ENCODE measurements at places on chromosomes 2 and 18. TPM values are rescaled to one million over a fixed set of nuclear protein-coding genes. Genes with fewer than 3 reads are reported as not detected.

CERKL gene
- total RNA-seq = not detected

- DNase-seq = no peak
- H3K4me3 ChIP-seq = no peak overlapping the region
- H3K27me3 ChIP-seq = no peaks in the 10 kb centered on the region
- no peaks in the 10 kb centered on the region for H3K4me1 ChIP-seq
- no peak overlapping the region for H3K27ac ChIP-seq
Measured at GRCh38 chr18:74745633-74746403, 148.1 kb downstream of the ZNF407 start.

GRCh38 chr2:75098856-75099255, 100.5 kb downstream of the TACR1 start:
- H3K27me3 ChIP-seq = no peaks in the 10 kb centered on the region
- no peak overlapping the region for H3K4me3 ChIP-seq
- no peaks in the 10 kb centered on the region for H3K4me1 ChIP-seq
- no peaks in the 10 kb centered on the region for H3K36me3 ChIP-seq

DNA sequence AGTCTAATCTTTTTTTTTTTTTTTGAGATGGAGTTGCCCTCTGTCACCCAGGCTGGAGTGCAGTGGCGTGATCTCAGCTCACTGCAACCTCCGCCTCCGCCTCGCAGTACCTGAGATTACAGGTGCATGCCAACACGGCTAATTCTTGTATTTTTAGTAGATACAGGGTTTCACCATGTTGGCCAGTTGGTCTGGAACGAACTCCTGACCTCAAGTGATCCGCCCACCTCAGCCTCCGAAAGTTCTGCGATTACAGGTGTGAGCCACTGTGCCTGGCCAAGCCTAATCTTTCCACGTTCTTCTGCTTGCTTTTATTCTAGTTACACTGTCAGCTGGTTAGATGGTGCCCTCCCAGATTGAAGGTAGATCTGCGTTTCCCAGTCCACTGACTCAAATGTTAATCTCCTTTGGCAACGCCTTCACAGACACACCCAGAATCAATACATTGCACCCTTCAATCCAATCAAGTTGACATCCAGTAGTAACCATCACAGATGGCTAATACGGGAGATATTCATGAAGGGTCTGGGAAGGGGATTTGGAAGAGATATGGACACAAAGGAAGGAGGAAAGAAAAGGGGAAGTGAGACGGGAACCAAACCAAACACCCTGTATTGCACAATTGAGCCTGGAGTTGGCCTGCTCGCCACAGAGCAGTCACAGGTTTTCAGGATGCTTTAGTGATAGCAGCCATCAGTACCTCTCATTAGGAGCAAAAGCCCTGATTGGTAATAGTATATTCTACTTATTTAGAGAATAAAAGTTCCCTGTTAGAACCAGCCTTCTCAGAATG, 229.8 kb downstream of the PIK3C3 start:
- no peaks in the 10 kb centered on the region for H3K27me3 ChIP-seq
- no peak overlapping the region for H3K4me3 ChIP-seq
- H3K36me3 ChIP-seq = no peaks in the 10 kb centered on the region
- DNase-seq = no peak
- H3K27ac ChIP-seq = no peak overlapping the region
- no peaks in the 10 kb centered on the region for H3K4me1 ChIP-seq

GRCh38 chr2:65991381-65992197, 443.3 kb upstream of the MEIS1 start:
- DNase-seq = peak; percentile 25
- peak overlapping the region; percentile 68 for H3K27ac ChIP-seq
- no peaks in the 10 kb centered on the region for H3K4me1 ChIP-seq
- H3K4me3 ChIP-seq = no peak overlapping the region

MOGAT1 gene
- total RNA-seq = not detected
